Activated naive CD8-positive, alpha-beta T cell treated with anti-CD3 and anti-CD28 coated beads for 36 hours (primary cell): ENCODE measurements at places on chromosomes 7 and 10. TPM values are rescaled to one million over a fixed set of nuclear protein-coding genes. Genes with fewer than 3 reads are reported as not detected.
A peak's percentile ranks its signal among the peaks of the same experiment; 100 is the strongest.

DNA sequence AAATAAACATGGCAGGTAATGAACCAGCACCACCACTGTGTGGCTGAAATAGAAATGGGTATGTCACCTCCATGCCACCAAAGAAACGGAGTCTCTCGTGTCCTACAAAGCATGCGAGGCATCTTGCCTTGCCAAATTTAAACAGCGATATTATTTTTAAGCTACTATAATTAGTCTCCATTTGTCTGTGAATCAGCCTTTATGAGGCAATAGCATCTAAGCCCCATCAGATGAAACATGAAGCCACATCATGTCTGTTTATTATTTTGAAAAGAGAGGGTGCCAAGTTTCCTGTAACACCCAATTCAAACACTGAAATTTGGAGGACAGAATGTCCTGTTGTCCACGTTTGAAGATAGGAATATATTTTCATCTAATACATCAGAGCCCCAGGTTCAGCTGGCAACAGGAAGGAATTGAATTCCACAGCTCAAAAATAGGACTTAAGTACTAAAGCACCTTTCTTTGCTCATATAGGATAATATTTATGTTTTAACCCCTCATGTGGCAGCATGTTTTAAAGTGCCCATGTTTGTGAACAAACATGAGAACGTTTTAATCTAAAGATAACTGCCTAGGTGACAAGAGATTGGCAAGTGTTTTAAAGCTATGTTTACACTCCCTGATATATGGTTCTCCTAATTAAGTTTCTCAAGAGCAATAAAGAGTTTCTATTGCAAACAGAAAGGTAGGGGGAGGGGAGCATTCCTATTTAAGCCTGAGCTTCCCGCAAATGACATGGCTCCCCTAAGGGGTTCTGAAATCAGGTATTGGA lies 86.8 kb downstream of the SORBS1 start:
- DNase-seq = no peak

DNA sequence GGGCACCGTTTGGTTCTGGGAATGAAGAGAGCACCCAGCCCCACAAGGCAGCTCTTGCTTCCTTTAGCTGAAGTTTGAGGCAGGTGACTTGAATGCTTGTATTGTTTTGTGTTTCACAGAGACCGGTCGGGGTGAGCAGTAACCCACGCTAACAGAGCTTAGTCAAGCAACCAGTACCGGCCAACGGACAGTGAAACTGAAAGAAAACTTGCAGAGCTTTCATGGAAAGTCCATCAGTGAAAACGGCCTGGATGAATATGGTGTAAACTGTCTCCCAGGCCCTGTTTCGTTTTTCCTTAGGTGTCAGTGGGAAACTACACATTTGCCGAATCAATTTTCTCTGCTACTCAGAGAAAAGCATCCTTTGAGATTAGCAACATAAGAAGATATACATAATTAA lies 101.1 kb downstream of the LYZL1 start:
- no peak for DNase-seq

DNA sequence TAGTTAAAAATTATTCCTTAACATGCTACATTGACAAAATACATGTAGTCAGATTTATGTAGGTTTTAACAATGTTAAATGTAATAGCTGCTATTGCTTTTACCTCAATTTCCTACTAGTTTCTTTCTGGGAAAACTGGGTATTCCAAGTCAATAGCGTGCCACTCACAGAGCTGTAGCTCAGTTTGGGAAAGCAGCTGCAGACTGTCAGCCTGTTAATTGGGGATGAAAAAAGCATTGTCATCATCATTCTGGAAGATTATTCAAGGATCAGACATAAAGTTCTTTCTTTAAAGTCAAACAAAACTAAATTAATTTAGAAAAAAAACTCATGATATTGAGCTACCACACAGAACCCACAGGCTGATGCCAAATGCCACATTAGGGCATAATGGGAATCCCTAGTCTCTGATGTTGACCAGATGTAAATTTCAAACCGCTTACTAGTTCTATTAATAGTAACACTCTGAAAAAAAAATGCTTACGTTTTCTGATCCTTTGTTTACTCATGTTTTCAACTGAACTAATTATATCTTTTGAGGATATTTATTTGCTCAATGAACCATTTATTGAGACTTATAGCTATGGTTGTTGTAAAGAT lies 19.6 kb upstream of the AGMO start:
- no peak for DNase-seq

- DNase-seq = no peak
Measured at GRCh38 chr10:84342584-84342983, 14.2 kb downstream of the CCSER2 start.

DNA sequence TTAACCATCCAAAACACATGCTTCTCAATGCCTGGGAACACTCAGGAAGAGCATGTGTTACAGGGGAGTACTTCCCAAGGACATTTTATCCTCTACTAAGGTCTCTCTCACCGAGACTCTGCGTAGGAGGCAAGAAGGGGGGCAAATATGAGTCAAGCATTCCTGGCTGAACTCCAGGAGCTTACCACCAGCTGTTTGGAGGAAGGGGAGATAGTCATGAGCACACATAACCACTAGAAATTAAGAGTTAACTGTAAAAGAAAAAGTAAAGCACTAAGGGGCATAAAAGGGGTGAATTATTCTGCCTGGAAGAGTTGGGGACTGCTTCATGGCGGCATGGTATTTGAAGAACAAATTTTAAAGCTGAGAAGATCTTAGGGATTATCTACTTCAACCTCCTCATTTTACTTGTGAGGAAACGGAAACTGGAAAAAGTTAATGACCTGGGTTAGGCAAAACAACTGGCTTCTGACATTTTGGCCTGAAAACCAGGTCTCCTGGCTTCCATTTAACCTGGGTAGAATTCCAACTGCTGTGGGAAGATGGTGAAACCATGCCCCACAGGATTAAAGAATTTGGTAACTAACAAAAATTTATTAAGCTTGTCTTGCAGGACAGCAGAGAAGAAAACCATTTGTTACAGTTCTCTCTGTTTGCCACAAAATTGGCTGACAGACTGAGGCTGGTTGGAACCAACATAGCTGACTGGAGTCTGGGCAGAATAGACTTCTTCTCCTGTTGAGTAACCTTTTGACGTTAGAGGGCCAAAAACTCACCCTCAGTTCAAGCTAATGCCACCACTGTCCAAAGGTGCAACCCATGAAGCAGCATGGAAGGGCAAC lies 85.5 kb downstream of the SLC25A13 start:
- peak; percentile 9 for DNase-seq

EEPD1 gene
- total RNA-seq = 0.82 TPM

ZNF365 gene
- total RNA-seq = not detected

JCAD gene
- total RNA-seq = 0.02 TPM
